ENCODE measurements at places on chromosomes 6 and 20.

GRCh38 chr6:128171182-128171581 lies 270.3 kb upstream of the THEMIS start:
- DNase-seq: no peak

DNA sequence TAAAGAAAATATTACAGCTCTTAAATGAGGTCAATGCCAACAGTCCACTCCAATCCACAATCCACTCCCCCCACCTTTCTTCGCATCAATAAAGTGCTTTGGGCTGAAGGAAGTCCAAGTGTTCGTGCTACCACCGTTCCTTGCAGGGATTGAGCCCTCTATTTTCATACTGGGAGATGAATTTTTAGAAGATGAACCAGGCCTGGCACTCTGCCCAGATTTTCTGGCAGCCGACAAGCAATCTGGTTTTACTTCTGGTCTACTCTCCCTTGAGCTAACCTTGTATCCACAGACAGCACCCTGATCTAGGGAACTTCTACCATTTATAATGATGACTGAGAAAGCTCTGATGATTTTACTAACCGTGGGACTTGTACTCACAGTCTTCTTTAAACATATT lies 72.3 kb downstream of the BTBD9 start:
- peak; percentile 33 for DNase-seq

GRCh38 chr6:129498950-129499842 lies 210.8 kb downstream of the ARHGAP18 start:
- DNase-seq: peak; percentile 74

DNA sequence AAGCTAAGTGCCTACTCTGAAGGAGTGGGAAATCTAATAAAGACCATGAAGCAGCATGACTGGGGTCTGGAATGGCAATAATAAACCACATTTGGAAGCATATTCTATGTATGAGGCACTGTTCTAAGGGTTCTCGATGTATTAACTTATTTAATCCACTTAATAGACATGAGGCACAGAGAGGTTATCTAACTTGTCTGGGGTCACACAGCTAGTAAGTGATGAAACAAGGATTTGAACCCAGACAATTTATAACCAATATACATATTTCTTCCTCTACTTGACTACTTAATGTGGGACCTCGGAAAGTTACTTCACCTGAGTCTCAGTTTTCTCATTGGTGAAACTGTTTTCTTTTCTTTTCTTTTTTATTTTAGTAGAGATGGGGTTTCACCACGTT lies 131.3 kb downstream of the PDSS2 start:
- DNase-seq: no peak

GRCh38 chr20:45017857-45018256 lies 51.5 kb downstream of the STK4 start:
- DNase-seq: no peak

GRCh38 chr6:35049900-35050756 lies 91.0 kb downstream of the TCP11 start:
- no peak for DNase-seq

GRCh38 chr6:143400258-143401067 lies 50.0 kb downstream of the ADAT2 start:
- no peak for DNase-seq

GRCh38 chr6:142507065-142507464 lies 205.3 kb downstream of the ADGRG6 start:
- DNase-seq: no peak

GRCh38 chr20:10848810-10849370 lies 175.1 kb upstream of the JAG1 start:
- peak; percentile 74 for DNase-seq

GRCh38 chr20:21873291-21873690 lies 167.8 kb downstream of the PAX1 start:
- no peak for DNase-seq

GRCh38 chr6:9647599-9647998 lies 767.3 kb downstream of the TFAP2A start:
- DNase-seq: no peak
